ENCODE measurements at places on chromosomes 1 and 21. TPM values are rescaled to one million over a fixed set of nuclear protein-coding genes. Genes with fewer than 3 reads are reported as not detected.

DNA sequence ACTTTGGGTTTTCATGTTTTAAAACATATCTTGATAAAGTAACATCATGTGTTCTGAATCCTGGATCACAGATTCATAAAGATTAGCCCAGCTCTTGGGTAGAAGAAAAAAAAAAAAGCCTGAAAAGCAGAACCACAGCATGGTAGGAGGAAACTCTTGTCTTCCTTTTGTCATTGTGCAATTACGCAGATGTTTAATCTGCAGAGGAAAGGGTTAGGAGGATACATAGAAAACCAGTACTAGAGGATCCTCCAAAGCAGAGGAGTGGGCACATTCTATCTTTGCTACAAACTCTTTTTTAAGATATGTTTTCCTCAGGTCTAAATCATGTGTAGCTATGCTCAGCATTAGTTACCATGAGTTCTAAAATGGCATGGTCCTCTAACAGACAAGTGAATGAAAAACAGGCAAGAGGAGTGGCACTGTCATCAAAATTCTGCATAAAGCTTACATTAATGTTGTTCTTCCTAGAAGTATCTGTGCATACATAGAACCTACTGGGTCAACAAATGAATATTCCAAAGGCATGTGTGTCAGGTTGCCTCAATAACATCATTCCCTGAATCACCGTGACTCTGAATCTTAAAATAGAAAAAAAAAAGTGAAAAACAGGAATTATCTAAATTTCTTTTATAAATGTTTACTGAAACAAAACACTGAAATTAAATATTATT, 107.0 kb downstream of the NME7 start:
- DNase-seq = no peak

DNA sequence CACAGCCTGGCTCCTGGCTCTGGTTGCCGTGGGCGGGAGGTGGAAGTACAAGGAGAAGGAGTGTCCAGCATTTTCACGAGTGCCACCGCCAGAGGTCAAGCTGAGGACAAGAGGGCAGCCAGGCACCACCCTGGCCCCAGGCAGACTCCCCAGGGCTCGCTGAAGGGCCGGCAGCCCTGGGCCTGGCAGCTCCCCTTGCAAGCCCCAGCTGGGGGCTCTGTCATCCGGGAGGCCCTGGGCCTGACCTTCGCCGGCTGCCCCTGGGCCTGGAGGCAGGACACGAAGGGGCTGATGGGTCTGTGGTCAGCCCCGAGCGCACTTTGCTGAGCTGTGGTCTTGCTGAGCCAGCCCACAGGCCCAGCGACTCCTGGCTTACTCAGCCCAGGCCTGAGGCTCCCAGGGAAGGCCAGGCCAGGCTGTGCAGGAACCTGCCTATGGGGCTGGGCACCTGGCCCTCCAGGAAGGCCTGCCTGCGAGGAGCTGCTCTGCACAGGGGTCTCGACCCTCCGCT, 74.8 kb downstream of the MORN1 start:
- DNase-seq = peak; percentile 74

DNA sequence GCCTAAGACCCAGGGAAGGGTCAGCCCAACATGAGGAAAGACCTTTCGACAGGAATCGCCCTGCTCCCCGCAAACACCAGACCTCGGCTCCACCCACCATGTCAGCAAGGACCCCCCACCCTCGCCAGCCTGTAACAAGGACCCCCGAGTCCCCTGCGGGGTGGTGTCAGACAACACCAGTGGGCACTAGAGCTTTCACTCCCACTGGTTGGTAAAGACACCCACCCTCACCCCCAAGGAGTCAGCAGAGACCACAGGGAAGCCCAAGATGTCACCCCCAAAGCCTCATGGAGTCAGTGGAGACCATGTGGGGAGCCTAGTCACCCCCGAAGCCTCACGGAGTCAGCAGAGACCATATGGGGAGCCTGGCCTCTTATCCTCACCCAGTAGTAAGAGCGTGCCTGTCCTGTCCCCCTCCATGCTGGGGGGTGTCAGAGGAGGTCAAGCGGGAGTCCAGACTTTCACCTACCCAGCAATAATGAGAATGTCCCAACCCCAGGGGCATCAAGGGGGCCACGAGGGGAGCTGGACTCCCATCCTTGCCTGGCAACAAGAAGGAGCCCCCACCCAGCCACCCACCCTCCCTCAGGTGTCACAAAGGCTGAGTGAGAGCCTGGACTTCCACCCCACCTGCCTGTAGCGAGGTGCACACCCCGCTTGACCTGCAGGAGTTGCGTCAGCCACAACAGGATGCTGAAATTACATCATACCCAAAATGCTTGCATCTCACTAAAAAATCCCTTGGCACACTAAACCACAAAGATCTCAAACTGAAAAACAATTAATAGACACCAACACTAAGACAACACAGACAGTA, 24.8 kb downstream of the SLC19A1 start:
- DNase-seq = no peak

- no peak for DNase-seq
These were observed 7.1 kb downstream of the KLF18 start for GRCh38 chr1:44134071-44134920.

DNA sequence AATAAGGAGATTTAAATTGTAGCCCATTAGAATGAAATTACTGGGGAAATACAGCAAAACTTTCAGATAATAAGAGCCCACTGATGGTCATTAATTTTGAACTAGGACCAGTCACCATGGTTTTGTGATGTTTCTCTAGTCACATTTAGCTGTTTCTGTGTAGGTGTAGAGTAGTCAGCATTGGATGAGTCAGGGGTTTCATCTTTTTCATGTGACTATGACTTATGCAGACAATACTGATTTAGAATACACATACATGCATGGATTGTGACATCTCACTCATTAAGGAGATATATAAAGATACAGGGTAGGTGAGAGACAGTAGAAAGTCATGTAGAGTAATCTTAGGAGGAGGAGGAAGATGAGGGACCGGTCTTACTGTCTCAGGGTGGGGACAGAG, 1192.7 kb downstream of the KCNT2 start:
- no peak for DNase-seq

DNA sequence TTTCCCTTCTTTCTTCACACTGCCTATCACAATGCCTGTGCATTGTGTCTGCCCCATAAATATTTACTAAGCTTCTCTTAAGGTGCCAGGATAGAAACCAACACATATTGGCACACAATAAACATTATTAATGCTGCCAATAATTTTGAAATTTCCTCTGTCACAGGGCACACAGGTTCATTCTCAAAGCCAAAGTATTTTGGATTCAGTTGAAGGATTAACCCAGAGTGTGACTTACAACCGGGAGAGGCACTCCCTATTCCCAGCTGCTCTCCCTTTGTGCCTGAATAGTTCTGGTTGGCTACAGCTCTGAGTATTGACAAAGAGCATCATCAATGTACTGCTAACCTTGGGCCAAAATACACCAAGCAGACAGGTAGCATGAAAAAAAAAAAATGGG, 46.6 kb upstream of the ATP1A1 start:
- peak; percentile 23 for DNase-seq

DNA sequence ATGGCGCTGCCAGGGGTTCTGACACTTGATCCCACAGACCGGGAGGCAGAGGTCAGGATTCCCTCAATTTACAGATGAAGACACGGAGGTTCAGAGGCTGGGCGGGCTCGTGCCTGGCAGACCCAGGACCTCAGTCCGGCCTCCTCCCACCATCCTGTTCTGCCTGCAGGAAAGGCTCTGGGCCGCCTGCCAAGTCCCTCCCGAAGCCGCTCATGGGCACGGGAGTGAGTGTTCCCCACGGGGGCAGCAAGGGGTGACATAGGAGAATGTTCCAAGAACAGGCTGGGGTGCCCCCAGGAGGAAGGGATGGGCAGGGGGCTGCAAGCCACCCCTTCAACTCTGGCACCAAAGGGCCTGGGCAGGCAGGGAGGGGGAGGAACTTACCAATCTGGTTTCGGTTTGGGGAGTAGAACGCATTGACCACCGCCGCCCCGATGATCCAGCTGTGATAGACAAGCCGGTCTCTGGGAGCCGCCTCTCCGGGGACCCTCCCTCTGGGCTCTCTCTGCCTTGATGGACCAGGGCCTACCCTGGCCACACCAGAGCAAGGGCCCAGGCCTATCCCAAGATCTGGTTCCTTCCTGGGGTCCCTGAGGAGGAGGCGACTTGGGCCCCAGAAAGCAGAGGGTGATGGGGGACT, 7.5 kb downstream of the PRXL2B start:
- DNase-seq = peak; percentile 18

- DNase-seq = no peak
These were observed 54.0 kb downstream of the RPAP2 start for GRCh38 chr1:92352856-92353255.

DNA sequence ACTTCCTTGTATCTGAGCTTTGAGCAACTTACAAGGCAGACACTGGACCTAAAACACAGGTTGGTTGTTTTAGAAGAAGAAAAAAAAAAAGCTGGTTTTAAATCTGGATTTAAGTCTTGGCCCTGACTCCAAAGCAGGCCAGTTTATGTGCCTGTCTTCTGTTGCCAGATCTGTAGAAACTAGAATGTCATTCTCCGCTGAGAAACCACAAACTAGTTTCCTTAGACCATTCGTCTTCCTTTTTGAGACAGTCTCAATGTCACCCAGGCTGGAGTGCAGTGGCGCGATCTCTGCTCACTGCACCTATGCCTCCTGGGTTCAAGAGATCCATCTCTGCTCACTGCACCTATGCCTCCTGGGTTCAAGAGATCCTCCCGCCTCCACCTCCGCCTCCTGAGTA, 33.9 kb downstream of the APP start:
- no peak for DNase-seq

- no peak for DNase-seq
These were observed 51.7 kb downstream of the CAPZB start for GRCh38 chr1:19433719-19433998.

- no peak for DNase-seq
These were observed 4.1 kb downstream of the SPATC1L start for GRCh38 chr21:46180079-46180722.

GRCh38 chr1:153344718-153345025, 4.0 kb downstream of the PGLYRP4 start:
- DNase-seq = no peak

DNA sequence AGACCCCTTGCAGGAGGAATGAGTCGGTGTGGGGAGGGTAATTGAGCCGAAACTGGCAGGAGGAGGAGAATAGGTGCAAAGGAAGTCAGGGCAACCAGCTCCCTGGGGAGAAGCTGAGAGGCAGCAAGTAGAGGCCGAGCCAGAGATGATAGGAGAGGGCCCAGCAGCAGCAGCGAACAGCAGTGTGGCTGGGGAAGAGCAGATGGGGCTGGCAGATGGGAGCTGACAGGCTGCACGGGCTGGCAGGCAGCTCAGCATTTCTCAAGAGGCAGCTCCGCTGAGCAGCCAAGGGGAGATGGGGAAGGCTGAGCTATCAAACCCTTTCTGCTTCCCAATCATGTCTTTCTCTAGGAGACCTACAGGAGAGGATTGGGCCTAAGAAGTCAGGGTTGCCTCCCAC, 158.2 kb downstream of the TRIM33 start:
- DNase-seq = no peak

DNA sequence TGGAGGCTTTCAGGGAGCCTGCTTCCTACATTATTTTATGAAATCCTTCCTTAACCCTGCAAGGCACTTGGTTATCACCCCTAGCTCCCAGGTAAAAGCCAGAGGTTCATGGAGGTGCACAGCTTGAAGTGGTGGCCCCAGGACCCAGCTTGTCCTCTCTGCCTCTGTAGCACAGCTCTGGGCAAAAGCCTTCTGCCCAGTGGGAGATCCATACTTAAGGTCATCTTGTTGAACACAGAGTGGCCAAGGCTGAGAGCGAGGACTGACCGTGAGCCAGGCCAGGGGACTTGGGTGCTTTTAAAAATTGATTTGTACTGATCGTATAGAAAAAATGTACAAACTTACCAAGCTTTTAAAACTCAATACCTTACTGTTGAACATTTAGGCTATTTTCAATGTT, 33.4 kb downstream of the KCNA2 start:
- DNase-seq = no peak

DNA sequence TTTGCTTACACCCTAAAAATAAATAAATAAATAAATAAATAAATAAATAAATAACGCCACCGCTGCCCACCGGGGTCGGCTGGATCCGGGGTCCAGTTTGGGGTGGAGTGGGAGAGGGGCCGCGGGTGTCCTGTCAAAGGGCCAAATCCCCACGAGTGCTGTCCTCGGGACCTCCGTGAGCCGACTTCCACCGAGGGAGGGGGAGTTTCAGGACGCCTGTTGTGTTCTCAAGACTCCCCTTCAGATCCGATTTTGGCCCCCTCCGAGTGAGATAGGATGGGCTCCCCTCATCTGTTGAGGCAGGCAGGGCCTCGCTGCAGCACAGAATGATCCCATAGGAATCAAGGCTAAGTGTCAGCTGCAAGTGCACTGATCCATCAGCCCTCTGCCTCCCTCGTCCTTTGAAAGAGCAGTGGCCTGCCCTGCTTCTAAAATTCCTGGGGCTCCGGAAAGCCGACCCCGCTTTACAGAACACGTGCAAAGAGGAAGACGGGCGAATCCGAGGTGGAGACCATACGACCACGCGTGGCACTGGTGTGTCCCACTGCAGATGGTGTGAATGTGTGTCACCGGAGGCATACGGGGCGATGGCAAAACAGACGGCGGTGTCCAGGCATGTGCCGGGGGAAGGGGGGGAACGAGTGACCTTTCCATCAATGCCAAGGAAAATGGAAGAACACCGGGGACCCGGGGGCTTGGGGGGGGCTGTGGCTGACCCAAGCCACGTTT, 3880.5 kb downstream of the SRGAP2C start:
- DNase-seq = no peak

GRCh38 chr1:108634521-108634920, 26.4 kb downstream of the HENMT1 start:
- no peak for DNase-seq

The MFSD2A gene
- 15.9 TPM for total RNA-seq

The SPRR2G gene
- total RNA-seq = not detected

The MPZ gene
- total RNA-seq = 1.7 TPM

GRCh38 chr1:184412472-184412871, 25.6 kb downstream of the C1orf21 start:
- DNase-seq = no peak

DNA sequence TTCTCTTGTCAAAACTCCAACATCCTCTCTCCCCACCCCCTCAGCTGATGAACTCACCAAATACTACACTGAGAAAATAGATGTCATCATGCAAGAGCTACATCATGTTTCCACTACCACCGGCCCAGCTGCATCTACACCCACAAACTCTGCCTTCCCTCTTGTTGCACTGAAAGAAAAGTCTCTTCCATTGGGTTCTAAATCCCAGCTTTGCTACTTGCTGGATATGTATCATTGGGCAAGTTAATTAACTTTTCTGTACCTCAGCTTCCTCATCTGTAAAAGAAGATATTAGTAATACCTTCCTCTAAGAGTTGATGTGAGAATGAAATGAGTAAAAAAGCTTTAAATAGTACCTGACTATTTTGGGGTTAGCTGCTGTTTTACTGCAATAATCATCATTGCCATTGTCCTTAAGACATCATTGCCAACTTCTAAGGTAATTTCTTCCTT, 108.6 kb downstream of the OLFML2B start:
- no peak for DNase-seq

GRCh38 chr1:247493106-247493505, 35.2 kb upstream of the OR2B11 start:
- no peak for DNase-seq

- DNase-seq = no peak
These were observed 9.3 kb downstream of the IRF2BP2 start for GRCh38 chr1:234600418-234601281.

The LDLRAD1 gene
- total RNA-seq = not detected

Measured in myocyte (in vitro differentiated cells).